DMS 273 treated with DMSO at 0.1 percent for 48 hours (cell line): ENCODE measurements at places on chromosomes 6 and 20.
A peak's percentile ranks its signal among the peaks of the same experiment; 100 is the strongest.

DNA sequence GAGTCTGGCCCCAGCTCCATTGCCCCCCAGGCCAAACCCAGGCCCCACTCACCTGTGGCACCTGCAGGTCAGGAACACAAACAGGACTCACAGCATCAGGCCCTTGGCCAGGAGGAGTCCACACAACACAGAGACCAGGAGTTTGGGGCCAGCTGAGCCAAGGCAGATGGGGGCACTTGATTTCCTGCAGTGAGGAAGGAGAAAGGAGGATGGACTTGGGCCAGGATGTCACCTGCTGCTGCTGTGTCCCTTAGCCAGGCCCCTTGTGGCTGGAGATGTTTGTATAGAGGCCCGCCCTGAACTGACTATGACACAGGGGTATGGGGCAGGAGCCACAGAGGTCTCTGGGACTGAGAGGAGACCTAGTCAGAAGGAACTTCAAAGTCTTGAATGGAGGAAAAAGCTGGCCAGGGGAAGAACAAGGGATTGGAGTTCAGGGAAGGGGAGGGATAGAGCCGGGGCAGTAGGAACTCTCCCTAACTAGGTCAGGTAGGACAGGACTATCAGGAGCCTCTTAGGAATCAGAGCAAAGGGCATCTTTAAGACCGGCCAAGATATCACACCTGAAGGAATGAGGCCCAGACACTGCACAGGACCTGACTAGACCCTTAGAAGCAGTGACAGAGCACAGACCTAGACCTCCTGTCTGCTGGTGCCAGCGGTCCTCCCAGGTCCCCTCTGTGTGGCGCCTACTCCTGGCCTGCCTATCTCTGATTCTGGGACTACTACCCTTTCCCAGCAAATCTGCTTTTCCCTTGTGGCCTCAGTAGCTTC, 8.8 kb upstream of the TREML2 start:
- DNase-seq = no peak

GRCh38 chr6:49252901-49253300, 210.2 kb downstream of the MMUT start:
- no peak for DNase-seq

GRCh38 chr20:10242166-10242565, 23.5 kb downstream of the SNAP25 start:
- no peak for DNase-seq

GRCh38 chr6:42295181-42295580, 77.5 kb upstream of the MRPS10 start:
- DNase-seq = no peak

DNA sequence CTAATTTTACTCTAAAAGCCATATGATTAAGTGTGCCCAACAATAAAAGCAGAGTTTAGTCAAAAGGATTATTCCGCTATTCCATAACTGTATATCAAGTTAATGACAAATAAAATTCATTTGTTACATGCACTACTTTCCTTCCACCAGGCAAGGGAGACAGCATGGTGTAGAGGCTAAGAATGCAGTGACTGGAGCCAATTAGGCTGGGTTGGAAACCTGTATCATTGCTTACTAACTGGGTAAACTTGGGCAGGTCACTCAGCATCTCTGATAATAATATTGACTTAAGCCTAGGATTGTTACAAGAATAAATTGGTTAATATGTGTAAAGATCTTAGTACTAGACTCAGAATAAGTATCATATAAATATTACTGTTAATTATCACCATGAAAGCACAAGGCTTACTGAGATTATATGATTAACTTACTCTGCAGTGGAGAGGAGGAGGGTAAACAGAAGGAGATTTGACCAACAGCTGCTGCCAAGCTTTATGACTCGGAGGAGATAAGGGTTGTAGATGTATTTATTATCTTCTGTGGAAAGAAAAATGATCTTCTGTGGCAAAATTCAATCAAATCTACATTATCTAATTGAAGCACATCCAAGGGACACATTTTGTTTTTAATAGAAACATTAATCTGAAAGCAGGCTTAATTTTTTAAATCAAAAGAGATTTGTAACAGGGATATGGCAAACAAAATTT, 1459.9 kb downstream of the GRIK2 start:
- no peak for DNase-seq

GRCh38 chr6:14210077-14210476, 92.5 kb downstream of the CD83 start:
- peak; percentile 42 for DNase-seq

DNA sequence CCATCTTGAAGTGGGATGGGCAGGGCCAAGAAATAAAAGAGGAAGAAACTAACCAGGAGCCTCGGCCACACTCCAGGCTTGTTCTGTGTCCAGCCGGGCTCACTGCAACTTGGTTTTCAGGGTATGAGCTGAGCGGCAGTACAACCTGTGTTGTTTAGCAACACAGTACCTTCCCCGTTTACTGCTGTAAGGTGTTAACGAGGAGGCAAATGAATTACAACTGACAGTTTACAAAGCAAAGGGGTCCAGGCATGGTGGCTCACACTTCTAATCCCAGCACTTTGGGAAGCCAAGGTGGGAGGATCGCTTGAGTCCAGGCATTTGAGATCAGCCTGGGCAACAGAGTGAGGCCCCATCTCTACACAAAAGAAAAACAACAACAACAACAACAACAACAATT, 481.3 kb upstream of the SULF2 start:
- DNase-seq = no peak

DNA sequence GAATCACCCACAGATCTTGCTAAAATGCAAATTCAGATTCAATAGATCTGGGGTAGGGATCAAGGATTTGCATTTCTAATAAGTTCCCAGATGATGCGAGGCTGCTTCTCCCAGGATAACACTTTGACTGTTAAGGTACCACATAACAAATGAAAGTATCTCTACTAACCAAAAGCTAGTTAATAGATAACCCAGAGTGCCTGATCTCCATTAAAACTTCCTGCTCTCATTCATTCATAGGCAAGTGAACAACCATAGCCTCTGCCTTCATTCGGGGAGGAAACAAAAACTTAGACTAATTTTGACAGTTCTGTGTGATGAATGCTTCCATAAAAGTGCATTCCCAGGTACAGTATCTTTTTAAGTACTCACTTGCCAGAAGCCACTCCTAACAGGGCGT, 265.6 kb upstream of the BTBD3 start:
- no peak for DNase-seq

DNA sequence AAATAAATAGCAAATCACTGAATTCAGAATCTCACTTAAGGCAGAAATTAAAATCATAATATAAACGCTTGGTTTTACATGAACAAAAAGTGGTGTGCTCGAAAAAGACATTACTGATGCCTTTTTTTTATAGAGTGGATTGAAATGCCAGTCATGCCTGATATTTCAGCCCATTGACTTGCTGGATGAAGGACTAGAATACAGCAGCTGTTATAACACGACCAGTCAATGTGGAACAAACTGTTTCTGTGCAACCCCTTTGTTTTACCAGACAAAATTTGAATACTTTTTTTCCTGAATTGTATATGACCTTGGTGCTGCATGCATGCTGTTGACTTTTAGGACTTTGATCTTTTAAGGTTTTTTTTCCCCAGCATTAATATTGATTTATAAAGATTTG, 150.0 kb downstream of the QKI start:
- no peak for DNase-seq
